ENCODE measurements at places on chromosomes 6 and 20.

DNA sequence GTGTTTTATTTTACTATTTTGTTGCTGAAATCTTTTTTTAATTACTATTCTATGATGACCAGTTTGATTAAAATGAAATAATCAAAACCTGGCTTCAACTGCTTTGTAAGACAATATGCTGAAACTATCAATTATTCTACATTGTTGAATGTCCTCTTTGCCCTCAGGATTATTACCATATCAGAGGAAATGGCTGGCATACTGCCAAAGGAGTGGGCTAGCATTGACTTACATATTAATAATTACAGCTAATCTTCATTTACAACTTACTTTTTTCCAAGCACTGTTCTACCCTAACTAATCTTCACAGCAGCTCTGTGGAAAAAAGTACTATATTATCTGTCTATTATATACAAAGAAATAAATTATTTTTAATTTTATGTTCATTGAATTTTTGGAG is 560.5 kb downstream of the BCKDHB start:
- no peak for DNase-seq

- DNase-seq = no peak
Measured at GRCh38 chr6:108690326-108691049, 129.8 kb downstream of the FOXO3 start.

GRCh38 chr6:85129881-85130280 is 320.0 kb upstream of the NT5E start:
- DNase-seq = peak; percentile 50

DNA sequence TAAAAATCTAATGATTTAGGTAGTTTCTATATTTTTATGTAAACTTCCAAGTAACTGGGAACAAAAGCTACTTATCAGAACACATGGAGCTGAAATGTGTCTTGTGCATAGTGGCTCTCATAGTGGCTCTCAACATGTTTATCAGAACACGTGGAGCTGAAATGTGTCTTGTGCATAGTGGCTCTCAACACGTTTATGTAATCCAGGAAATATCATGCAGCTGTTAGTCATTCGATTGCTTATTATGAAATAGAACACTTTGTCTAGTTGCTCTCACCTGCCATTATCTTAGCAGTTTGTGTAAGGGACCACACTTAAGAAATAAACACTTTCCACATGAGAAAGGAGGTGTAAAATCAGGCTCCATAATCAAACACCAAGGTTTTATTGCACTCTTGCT is 119.2 kb upstream of the ASCC3 start:
- no peak for DNase-seq

- DNase-seq = peak; percentile 89
Measured at GRCh38 chr20:14963262-14963663, 625.9 kb upstream of the FLRT3 start.

- no peak for DNase-seq
Measured at GRCh38 chr6:4614637-4615036, 161.6 kb upstream of the CDYL start.

DNA sequence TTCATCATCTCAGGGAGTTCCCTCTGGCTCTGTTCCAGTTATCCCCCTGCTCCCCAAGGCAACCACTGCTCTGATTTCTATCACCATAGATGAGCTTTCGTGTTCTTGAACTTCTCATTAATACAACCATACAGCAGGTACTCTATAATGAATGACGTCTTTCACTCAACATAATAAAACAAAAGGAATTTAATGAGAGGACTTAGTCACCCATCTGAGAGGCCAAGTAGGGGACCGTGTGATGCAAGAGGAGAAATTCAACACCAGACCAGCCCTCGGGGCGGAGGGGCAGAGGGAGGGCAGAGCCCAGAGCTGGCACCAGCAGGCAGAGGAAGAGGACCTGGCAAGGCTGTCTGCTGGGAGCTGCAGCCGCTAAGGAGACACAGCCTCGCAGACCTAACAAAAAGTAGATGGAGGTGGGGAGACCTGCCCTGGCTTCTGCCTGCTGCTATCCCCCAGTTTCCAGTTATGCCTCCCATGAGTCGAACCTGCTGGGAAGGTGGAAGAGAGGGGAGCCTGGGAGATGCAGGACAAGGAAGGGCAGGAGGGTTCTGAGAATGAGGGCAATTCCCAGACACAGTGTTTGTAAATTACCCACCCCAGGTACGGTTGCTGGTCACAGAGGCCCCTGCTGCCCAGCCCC is 13.8 kb downstream of the CCN5 start:
- peak; percentile 98 for DNase-seq

DNA sequence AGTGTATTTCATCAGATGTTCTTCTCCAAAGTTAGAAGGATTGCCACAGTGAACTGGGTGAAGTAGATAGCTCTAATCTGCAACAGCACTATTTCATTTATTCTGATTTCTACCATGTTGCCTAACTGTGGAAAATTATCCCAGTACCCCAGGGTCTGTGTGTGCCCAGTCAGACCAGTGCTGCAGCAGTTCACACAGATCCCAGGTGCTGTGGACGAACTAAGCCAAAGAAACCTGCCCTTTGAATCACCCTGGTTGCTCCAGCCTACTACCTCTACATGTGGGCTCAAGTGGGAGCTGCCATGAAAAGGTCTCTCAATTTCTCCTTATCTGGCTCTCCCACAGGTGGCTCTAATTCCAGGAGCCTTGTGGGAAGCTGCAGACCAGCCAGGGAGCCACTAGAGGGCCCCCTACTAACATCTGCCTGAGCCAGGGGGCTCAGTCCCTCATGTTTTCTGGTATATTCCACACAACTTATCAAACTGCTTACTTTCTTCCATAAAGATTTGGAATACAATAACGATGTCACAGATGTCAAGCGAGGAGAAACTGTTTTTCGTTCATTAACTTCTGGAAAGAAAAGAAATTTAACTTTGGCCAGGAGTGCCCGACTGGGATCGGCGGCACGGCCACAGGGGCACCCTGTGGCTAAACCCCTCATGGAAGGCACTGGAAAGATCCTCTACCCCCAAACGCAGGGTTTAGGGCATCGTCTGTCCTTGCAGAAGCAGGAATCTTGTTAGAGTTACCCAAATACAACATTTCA is 31.6 kb upstream of the LY86 start:
- peak; percentile 32 for DNase-seq

DNA sequence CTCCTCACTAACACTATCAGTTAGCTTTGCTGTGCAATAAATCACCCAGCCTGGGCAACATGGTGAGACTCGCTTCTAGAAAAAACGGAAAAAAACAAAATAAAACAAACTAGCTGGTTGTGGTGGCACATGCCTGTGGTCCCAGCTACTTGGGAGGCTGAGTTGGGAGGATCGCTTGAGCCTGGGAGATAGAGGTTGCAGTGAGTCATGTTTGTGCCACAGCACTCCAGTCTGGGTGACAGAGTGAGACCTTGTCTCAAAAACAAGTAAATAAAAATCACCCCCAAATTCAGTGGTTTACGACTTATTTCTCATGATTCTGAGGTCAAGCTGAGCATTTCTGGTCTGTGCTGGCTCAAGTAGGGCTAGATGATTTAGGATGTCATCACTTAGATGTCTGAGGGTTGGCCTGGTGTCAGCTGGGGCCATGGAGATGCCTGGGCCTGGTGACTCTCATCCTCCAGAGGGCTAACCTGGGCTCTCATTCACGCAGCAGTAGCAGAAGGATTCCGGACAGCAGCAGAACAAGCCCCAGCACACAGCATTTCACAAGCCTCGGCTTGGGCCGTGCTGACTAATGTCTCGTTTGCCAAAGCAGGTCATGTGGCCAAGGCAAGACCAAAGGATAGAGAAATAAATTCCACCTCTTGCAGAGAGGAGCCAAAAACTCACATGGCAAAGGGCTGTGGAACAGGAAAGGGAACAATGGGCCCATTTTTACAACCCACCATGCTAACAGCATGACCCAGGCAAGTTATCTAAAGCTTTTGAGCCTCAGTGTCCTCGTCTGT is 32.5 kb downstream of the MGME1 start:
- peak; percentile 85 for DNase-seq

DNA sequence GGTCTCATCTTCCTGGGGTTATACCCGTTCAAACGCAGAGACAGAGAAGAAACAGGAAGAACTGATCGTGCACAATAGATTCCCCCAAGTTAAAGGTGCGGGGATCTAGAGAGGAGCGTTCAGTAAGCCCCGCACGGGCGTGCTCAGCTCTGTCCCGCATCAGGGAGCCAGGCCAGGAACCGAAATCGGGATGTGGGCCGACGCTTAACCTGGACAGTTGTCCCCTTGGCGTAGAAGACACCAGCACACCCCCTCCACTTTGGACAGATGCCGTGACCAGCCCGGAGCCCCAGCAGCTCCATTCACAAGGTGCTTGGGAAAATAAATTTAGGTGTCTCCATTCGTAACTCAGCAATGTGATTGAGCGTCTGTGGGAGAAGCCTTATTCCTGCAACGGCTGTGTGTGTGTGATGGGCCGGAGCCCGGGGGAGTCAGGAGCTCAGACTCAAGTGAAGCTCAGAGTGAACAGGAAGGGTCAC is 24.0 kb upstream of the GATA5 start:
- DNase-seq = no peak

DNA sequence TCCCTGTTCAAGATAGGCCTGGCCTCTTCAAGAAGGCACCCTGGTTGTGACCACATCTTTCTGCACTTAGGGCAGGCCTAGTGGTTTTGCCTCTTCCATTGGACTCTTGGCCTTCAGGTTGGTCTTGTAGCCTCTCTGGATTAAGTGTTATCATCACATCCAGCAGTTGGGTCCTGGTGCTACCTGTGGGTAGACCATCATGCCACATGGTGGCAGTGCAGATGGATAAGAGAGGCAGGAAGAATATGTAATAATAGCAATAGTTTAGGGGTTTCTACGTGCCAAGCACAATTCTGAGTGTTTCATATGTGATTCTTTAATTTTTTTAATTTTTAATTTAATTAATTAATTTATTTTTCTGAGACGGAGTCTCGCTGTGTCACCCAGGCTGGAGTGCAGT is 28.5 kb upstream of the SNRPB2 start:
- no peak for DNase-seq

DNA sequence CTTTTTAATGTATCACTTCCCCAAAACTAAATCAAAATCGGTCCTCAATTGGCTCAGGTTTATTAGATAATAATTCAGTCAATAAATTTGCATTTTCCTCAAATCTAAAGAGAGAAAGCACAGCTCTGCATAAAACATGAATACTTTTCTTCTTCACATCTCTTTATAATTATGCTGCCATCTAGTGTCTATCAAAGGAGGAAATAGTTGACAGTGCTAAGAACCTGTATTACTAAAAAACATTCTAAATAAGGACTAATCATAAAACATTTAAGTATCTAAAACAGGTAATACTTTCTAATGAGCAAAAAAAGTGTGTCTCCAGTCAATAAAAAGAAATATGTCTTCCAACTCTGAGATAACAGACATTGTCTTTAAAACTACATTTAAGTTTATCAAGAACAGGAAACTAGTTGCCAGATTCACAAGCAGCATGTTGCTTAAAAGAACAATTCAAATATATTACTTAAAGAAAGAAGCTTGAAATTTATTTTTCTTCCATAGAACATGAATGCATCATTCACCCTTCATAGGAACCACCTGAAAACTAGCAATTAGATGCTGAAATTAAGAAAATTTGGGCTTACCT is 56.5 kb upstream of the DST start:
- peak; percentile 65 for DNase-seq

- no peak for DNase-seq
Measured at GRCh38 chr20:45893831-45894230, 2.7 kb downstream of the CTSA start.

GRCh38 chr6:10401632-10402223 is 13.1 kb downstream of the TFAP2A start:
- DNase-seq = no peak

GRCh38 chr20:57716901-57717300 is 7.1 kb upstream of the PMEPA1 start:
- DNase-seq = no peak

DNA sequence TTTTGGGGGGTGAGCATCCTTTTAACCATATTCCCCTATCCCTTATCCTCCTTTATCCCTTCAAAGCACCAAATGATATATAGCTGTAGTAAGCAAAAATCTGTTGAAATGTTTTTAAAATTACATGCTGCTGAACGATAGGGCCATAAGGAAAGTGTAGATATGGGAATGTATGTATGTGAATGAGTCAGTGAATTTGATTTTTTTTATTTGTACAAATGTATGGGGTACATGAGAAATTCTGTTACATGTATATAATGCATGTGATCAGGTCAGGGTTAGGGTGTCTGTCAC is 327.2 kb downstream of the ZFAND3 start:
- DNase-seq = no peak

- DNase-seq = no peak
Measured at GRCh38 chr20:20184706-20185105, 132.4 kb downstream of the CFAP61 start.

DNA sequence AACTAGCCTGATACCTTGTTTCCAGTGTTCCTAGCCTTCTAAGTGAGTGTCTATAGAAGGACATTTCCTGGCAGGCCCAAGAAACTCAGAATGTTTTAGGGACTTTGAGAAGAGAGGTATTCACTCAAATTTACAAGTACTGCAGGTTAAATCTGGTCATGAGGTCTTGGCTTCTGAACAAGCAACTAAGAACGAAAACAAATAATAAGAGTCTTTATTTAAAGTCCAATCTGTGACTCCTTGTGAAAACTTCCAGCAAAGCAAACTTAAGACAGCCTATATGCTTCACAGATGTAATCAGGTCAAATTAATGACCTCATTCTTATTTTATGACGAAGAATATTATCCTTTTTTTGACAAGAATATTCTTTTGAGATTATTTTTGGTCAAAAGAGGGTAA is 79.4 kb upstream of the PRSS16 start:
- no peak for DNase-seq

GRCh38 chr6:33627876-33628275 is 6.8 kb downstream of the ITPR3 start:
- DNase-seq = no peak

DNA sequence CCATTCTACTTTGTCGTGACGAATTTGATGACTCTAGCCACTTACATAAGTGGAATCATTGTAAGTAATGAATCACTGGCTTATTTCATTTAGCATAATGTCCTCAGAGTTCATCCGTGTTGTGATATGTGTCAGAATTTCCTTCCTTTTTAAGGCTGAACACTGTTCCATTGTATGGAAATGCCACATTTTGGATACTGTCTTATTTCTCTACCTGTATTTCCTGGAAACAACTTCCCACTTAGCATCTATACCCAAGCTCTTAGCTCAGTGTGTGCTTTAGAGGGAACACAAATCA is 28.8 kb upstream of the GGTLC1 start:
- no peak for DNase-seq

DNA sequence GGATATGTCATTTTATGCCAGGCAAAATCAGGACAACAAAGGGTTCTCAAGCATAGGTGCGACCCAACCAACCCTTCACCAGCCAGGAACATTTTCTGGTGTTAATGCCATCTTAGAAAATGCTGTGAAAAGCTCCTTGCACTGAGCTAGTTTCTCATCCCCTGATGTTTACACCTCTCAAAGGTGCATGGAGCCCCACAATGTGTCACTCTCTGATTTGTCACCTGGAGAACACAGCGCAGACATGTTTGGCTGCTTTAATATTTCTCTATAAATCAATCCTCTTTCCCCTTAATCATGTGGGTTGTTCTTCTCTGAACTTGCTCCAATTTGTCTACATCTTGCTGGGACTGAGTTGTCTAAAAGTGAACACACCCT is 244.3 kb downstream of the TSHZ2 start:
- DNase-seq = no peak

Measured in renal cortical epithelial cell (primary cell).